ENCODE measurements at places on chromosomes 4 and X.

DNA sequence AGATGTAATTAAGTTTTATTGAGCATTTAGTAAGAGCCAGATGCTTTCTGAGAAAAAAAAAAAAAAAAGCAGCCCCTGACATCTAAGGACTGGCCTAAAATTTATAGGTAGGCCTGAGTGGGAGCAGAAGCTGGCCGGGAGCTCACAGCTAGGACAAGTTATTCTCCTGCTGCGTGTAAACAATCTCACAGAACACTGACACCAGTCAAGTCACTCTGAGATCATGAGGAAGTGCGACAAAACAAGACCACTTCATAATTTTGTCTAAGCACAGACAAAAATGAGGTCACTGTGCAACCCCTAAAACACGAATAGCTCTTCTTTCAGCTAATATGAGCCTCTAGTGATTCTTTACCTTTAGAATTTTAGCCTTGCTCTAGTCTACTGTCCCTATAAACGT is 15.3 kb upstream of the NSUN7 start:
- no peak for DNase-seq

GRCh38 chr4:63221477-63221876 is 1187.8 kb downstream of the TECRL start:
- no peak for DNase-seq

DNA sequence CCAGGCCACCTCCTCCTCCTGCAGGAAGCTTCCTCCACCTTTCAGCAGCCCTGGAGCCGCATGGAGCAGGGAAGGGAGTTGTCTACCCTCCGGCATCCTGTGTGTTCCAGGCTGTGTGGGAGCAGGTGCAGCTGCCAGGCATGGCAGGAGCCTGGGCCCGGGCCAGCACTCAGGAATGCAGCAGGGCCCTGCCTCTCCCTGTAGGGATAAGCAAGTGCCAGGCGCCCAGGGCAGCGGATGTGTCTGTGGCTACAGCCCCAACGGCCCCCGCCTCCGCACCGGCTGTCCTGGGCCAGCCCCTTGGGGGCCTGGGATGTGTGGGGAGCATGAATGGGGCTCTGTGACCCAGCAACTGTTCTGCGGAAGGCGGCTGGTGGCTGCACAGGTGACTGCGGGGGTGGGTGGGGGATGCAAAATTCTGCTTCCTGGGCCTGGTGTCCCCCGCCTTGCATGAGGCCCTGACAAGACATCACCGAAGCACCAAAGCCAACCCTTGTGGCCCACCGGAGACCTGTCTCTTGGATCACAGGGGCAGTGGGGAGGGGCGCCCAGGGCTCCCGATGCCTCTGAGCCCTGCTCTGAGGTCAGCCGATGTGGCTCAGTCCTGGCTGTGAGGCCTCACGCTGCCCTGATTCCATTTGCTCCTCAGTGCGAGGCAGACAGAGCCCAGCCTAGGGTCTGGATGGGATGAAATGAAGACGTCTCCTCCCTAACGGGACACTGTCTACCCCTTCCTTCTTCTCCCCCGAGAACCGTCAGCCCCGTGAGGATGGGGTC is 1.4 kb upstream of the DOK7 start:
- DNase-seq = no peak

DNA sequence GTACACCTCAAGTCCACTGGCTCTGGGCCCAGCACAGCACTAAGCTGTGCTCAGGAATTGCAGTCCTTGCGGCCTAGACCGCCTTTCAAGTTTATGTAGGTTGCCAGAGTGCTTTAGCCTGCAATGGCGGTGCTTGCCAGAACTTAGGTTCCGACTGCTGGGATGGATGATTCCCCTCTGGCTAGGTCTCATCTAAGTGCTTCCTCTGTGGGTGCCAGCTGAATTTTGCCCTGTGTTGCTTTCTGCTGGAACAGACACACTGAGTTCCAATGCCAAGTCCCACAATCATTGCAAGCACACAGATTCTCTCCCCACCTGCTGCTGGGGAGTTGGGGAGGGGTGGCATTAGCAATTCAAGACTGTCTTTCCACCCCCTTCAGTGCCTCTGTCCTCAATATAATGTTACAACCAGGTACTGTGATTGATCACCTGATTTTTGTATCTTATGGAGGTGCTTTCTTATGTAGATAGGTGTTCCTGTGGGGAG is 129.5 kb downstream of the GRID2 start:
- DNase-seq = no peak

GRCh38 chrX:84186603-84187532 is 1.1 kb downstream of the RPS6KA6 start:
- DNase-seq = peak; percentile 9

- no peak for DNase-seq
Measured at GRCh38 chrX:41468647-41469323, 21.6 kb downstream of the NYX start.

All from memory B cell (primary cell).